ENCODE measurements at places on chromosomes 3 and 15.

- no peak for DNase-seq
These were observed 40.3 kb downstream of the FSTL1 start for GRCh38 chr3:120410541-120410940.

DNA sequence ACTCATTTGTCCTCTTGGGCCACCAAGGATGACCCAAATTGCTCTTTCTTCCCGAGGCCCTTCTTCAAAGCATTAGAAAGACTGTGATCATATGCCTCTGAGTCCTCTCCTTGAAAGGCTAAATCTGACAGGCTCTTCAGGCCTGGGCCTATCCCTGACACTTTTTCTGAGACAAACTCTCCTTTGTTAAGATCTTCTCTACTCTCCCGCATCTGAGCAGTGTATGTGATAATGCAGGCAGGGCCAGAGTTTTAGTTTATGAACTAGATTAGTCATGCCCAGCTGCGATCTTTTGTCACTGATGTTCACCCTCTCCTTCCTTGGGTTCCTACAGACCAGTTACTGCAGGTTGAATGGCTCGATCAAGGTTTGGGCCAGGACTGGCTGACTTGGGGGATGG lies 39.2 kb downstream of the MASP1 start:
- no peak for DNase-seq

- no peak for DNase-seq
These were observed 12.7 kb downstream of the KLF15 start for GRCh38 chr3:126344380-126345041.

DNA sequence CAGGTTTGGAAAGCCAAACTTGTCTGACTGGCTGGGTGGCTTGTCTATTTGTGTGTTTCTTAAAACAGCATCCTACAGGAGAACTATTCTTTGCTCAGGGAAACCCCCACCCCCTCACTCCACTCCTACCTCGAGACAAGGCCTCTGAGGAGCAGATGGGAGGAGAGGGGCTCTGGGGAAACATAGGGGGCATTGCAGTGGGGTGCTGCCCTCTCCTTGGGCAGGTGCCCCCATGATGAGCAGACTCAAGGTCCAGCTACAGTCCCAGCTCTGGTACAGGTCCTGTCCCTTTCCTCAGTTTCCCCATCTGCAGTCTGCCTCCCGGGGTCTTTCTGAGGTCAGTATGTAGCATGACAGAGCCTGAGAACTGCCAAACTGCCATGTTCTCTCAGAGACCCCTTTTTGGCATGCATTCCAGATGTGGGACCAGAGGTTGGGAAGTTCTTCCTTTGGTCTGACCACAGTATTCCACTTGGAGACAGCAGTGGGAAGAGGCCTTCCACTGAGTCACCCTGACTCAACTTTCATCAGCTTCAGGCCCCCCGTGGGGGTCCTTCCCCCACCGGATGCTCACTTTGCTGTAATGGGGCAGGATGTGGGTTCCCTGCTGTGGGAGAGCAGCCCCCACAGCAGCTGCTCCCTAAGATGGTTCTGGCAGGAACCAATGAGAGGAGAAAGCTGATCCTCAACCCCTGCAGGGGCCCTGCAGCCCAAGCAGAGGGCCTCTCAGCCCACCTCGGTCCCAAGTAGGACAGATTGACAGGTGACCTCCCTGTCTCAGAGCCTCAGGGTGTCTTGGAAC lies 32.3 kb upstream of the CYP11A1 start:
- DNase-seq: no peak

GRCh38 chr15:74519311-74519710 lies 21.7 kb upstream of the ARID3B start:
- no peak for DNase-seq

- DNase-seq: peak; percentile 64
These were observed 19.2 kb upstream of the CORO2B start for GRCh38 chr15:68559345-68560310.

DNA sequence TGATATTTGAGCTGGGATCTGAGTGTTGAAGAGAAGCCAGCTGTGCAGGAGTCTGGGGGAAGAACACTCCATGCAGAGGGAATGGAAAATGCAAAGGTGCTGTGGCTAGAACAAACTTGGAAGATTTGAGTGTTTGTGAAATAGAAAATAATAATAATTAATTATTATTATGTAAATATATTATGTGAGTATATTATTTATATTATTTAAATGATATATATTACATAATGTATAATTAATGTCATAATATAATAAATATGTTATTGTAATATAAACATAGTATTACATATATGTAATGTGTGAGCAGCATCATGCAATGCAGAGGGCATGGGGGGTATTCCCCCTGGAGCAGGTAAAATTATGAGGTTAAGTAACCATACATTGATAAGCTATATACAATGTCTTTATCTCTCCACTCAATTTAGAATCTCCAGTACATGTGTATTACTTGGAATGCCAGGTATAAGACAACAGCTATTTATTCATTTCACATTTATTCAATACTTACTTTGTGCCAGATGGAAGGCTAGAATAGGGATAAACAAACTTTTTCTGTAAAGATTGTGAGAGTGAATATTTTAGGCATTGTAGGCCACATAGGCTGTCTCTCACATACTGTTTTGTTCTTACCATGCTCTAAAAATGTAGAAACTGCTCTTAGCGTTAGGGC lies 218.6 kb downstream of the MTHFS start:
- DNase-seq: no peak

GRCh38 chr3:29853841-29854397 lies 573.0 kb downstream of the RBMS3 start:
- DNase-seq: no peak

GRCh38 chr15:70029297-70029701 lies 68.4 kb downstream of the TLE3 start:
- DNase-seq: no peak

DNA sequence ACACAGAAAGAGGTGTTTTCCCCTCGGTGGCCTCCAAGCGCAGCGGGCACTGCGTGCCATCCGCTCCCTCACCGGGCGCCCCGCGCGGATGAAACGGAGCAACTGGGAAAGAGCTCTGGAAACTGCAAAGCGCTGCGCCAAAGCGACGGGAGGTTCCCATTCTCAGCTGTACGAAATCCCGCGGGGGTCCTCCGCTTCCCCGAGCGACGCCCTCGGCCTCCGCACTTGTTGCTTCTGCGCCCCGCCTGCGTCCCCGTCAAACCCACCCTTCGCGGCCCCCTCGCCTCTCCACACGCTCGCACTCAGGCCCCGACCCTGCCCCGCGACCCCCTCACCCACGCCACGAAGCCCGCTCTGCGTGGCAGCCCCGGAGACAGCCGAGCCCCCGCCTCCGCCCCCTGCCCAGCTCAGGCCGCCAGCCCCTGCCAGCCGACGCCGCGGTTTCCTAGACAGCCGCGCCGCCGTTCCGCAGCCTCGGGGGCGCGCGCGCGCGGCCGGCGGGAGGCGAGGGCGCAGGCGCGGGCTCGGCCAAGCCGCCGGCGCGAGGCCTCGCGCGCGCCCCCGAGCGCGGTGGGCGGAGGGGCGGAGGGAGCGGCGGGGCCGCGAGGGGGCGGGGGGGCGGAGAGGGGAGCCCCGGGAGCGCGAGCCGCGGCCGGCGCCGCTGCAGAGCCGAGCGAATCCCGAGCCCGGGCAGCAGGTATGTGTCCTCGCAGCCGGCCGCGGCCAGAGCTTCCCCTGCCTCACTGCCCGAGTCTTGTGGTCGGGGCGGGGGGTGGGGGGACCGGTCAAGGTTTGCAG lies at the start of gene TMEM266:
Gene TMEM266 (plus strand): TSS at position 666 of the 798 bp plus-strand sequence. CDS start 74,279 bp downstream, outside the sequence.
- DNase-seq: no peak

- DNase-seq: peak; percentile 26
These were observed 8.6 kb upstream of the SST start for GRCh38 chr3:187678726-187679268.

DNA sequence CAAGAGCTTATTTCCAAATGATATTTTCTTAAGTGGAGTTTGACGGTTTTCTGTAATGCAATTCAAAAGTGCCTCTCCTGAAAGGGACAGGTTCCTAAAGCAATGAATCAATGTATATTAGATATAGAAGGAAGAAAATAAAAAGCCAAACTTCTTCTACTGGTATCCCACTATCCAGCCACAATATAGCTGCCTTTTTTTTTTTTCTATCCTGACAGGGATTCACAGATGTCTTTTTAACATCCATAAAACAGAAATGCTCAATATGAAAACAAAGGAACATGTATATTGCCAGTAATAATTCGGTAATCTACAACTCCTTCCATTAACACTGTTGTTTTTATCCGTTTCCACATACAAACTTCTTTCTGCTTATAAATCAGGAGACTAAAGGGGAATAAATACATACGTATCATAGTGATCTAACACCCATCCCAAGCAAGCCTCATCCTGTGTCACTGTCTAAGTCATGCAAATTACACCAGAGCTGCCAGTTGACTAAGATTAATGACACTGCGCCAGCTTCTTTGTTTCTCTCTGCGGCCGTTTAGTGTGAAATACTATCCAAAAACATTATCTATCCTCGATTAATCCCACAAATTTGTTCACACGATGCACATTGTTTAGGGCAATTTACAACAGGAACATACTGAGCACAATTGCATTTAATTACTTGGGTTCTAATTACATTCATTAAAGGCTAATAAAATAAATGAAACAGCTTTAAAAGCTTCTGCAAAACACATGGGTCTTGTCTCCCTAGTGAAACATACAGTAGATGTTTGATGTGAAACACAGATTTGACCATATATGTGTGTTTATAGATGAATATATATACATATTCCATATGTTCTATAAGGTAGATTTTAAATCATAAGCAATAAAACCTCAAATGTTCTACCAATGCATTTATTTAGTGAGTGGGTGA lies 51.9 kb upstream of the CDIN1 start:
- DNase-seq: no peak

DNA sequence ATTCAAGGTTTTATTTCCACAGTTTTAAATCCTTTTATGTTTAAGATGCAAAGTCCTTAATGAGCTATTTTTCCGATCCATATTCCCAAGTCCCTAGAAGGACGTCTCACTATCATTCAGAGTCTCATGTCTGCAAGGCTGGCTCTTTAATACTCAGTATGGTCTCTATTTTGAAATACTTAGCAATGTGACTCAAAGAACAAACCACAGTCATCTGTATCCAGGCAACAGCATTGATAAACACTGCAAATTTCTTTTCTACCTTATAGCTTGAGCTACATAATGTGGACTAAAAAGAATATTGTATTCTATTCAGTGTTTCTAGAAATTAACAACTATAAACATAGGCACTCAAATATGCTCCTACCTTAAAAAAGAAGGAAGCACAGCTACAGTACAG lies 588.3 kb upstream of the NAALADL2 start:
- no peak for DNase-seq

- DNase-seq: no peak
These were observed 484.4 kb upstream of the TPRG1 start for GRCh38 chr3:188687389-188687788.

GRCh38 chr15:100250176-100250800 lies 91.5 kb downstream of the ADAMTS17 start:
- no peak for DNase-seq

- no peak for DNase-seq
These were observed 421.4 kb downstream of the SHQ1 start for GRCh38 chr3:72426618-72427397.

GRCh38 chr3:122502139-122502538 lies 12.6 kb downstream of the KPNA1 start:
- no peak for DNase-seq

DNA sequence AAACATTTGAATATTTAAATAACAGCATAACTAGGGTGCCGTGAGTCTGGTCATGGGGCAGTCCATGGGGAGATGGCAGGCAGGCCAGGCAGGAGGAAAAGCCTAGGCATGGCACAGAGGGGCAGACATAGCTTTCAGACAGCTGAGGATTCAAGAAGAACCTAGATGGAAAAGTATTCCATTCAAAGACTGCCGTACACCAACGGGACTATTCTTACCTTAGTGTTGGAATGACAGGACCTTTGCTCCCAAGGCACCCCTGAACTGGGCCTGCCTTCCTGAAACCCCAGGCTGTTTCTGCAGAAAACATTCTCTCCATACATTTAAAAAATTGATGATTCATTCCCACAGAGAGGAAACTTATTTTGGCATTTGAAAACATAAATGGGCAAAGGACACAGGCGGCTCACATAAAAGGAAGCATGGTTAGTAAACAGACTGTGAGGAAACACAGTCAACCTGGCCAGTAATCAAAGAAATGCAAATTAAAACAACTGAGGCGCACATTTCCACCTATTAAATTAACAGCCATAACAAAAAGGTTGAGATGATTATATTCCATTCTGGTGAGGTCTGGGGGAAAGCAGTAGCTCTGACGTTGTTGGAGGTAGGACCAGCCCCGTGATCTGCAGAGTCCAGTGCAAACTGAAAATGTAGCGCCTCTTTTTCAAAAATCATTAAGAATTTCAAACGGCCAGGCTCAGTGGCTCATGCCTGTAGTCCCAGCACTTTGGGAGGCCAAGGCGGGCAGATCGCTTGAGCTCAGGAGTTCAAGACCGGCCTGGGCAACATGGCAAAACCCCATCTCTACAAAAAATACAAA lies 71.3 kb upstream of the SMAD3 start:
- DNase-seq: no peak

DNA sequence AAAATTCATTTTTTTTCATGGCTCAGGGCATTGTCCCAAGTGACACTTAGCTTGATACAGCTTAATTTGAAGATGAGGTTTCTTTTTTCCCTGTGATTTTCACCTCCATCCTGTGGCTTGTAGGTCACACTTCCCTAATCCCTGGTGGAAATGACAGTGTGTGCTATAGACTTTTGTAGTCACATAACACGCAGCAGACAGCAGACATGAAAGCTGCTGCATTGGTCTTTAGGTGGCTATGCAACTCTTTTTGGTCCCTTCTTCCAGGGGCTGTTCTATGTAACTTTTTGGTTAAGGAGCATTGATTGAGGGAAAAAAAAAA lies 38.8 kb downstream of the TRAK1 start:
- no peak for DNase-seq

DNA sequence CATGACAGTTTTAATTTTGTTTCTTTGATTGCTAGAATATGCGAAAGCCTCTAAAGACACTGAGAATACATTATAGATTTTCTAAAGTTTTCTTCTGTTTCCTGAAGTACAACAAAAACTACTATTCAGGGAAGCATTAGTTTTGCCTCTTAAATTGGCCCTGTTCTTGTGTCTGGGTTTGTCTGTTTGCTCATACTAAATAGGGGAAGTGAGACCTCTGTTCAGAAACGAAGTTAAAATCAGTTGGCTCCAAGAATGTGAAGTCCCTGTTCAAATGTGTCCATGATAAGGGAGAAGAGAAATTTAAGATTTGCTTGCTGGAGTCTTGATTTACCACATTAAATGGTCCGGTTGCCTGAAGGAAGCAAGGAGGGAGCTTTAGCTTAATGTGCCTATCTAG lies 327.3 kb upstream of the GBE1 start:
- DNase-seq: no peak

DNA sequence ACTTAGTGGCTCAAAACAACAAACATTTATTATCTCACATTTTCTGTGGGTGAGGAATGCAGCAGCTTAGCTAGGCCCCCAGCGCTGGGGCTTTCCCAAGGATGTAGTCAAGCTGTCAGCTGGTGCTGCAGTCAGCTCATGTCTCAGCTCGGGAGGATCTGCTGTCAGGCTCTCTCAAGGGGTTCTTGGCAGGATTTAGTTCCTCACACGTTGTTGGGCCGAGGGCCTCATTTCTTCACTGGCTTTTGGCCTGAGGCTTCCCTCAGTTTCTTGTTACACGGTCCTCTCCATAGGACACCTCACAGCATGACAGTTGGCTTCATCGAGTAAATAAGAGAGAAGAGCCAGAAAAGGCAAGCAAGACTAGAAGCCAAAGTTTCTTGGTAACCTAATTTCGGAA lies 13.7 kb upstream of the U2SURP start:
- DNase-seq: no peak

- DNase-seq: no peak
These were observed 4.9 kb upstream of the TMEM212 start for GRCh38 chr3:171838218-171838720.

- DNase-seq: no peak
These were observed 563 bp downstream of the PXYLP1 start for GRCh38 chr3:141231952-141232823.
